ENCODE measurements at places on chromosomes 1 and 21. TPM values are rescaled to one million over a fixed set of nuclear protein-coding genes. Genes with fewer than 3 reads are reported as not detected.

The OR2T2 gene
- total RNA-seq: not detected

The PBX1 gene
- total RNA-seq: 241 TPM

The IGSF21 gene
- 1.1 TPM for total RNA-seq

The OPRD1 gene
- 0.05 TPM for total RNA-seq

GRCh38 chr1:149962039-149962647 is 25.5 kb upstream of the MTMR11 start:
- DNase-seq: no peak

DNA sequence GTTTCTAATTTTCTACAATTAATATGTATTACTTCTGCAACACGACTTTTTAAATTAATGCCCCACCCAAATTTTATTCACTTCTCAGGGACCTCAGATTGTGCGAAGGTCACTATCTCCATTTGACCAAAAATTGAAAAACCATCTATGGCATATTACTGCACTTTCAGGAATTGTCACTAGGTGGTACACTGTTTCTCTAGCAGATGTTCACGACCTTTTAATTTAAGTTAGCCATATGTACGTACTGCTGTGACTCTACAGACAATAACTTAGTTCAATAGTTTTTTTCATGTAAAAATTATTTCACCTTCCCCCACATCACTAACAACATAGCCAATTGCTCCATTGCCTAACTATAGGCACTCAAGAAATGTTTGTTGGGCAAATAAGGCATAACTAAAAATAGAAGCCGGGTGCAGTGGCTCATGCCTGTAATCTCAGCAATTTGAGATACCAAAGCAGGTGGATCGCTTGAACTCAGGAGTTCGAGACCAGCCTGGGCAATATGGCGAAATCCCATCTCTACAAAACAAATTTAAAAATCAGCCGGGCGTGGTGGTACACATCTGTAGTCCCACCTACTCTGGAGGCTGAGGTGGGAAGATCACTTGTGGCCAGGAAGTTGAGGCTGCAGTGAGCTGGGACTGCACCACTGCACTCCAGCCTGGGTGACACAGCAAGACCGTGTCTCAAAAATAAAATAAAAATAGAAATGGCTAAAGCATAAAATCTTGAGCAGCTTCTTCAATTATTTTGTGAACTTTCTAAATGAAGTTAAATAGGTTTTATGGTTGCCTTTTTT is 75.7 kb upstream of the PKN2 start:
- DNase-seq: no peak

- no peak for DNase-seq
Measured at GRCh38 chr1:212529211-212529741, 79.3 kb upstream of the ATF3 start.

DNA sequence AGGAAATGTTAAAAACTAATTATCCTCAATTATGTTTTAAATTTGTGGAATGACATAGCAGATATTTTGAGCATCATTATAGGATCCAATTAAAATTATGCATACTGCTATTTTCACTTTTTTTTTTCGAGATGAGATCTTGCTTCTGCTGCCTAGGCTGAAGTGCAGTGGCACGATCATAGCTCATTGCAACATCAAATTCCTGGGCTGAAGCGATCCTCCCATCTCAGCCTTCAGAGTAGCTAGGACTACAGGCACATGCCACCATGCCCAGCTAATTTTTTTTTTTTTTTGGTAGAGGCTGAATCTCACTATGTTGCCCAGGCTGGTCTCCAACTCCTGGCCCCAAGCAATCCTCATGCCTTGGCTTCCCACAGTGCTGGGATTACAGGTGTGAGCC is 11.3 kb upstream of the SLC1A7 start:
- DNase-seq: no peak

GRCh38 chr1:175394739-175395138 is 202.2 kb upstream of the KIAA0040 start:
- DNase-seq: no peak

- no peak for DNase-seq
Measured at GRCh38 chr1:185966471-185966870, 232.3 kb downstream of the HMCN1 start.

- no peak for DNase-seq
Measured at GRCh38 chr1:216075339-216075738, 347.9 kb downstream of the USH2A start.

All from urinary bladder (tissue), 4 donors.